ENCODE measurements at places on chromosomes 7 and 10.

DNA sequence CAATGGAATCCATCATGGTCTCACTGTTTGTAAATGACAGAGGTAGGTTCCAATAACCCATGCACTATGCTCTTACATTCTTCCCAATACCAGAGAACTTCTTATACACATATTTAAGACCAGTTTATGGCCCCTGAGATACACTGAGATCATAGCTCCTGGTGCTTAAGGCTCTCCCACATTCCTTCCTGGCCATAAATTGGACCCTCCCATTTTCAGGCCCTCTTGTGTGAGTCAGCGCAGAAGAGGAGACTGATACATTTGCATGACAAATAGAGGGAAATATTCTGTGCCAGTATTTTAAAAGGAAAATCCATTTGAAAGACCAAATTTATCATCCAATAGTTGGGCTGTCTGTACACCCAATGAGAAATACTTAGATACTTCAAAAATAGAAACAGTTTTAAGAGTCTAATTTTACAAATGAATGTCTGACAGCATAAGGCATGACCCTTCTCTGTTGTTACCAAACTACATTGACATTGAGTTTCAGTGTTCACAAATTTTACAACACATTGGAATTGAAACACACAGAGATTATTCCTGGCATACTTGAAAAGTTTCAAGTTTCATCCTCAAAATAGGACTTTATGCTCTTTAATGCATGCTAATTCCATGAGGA is 35.3 kb downstream of the SLC16A9 start:
- DNase-seq, result no peak

DNA sequence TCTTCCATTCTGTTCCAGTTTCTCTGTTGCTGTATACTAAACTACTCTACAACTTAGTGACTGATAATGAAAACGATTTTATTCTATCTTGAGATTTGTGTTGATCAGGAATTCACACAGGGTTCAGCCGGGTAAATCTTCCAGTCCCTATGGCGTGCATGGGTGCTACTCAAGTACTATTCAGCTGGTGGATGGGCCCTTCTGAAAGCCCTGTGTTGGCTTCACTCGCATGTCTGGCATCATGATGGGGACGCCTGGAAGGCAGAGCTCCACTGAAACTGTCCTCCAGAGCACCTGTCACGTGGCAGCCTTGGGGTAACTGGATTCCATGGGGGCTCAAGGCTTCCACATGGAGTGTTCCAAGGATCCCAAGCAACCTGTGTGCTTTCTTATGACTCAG is 86.0 kb upstream of the ZMIZ1 start:
- no peak for DNase-seq

DNA sequence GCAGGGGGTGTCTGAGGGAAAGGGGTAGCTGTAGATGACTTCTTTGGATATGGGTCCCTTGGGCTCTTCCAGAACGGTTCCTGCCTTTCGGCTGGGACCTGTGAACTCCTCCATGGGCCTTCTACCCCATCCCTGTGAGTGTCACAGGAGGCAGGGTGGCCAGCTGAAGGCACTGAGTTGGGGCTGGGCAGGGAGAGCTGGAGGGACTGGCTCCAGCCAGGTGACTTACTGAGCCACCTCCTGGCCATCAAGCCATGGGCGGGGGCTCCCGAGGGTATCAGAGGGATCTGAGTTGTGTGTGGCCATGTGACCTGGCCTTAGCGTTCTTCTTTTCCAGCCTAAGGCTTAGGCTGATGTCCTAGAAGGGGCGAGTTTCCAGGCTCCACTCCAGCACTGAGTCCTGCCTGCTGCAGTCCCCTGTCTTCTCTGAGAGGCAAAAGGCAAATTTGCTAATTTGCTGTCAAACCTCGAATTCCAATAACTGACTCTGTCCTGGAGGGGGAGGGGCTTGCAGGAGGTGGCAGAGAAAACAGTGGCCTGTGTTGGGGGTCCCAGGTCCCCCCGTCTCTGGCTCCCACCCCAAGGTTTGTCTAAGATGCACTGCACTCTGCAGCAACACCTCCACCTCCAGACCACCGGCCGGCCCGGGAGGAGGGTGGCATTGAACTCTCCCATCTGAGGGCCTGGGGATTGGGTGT is 27.2 kb downstream of the ADCYAP1R1 start:
- no peak for DNase-seq

DNA sequence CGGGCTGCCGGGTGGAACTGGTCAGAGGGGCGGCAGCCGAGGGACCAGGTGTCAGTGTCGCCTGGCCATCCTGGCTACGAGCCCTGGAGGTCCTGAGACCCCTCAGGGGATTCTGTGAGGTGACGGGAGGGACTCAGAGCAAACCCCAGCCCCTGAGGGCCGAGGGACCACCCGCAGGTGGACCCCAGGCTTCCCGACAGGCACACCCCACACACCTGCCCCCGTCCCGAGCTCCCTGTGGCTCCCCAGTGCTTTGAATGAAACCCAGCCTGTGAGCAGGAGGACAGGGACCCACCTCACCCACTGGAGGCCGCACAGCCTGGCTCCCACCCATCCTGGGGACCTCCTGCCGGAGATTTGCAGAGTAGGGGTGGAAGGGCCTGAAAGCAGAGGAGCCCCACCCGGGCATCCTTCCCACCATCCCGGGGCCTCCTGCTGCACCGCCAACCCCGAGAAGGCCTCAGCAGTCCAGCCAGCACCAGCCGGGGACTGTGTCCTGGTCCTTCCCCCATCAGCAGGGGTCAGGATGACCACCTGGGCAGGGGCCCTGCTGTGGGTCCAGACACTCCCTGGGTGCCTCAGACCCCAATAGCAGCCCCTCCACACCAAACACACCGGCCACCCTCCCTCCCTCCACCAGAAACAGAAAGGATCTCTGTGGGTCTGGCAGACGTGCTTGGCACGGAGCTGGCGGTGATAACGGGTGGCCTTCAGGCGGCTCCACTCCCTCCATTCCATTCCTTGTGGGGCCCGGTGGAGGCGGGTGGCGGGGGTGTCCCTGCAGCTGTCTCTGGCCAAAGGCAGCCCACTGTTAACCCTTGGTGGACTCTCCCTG is 13.9 kb downstream of the VENTX start:
- no peak for DNase-seq

GRCh38 chr7:96016735-96017134 is 244.4 kb downstream of the DYNC1I1 start:
- no peak for DNase-seq

GRCh38 chr7:50206453-50207250 is 97.9 kb upstream of the IKZF1 start:
- no peak for DNase-seq

- no peak for DNase-seq
Measured at GRCh38 chr7:4052130-4052529, 630.0 kb upstream of the FOXK1 start.

GRCh38 chr7:3301449-3301731 is 338 bp downstream of the SDK1 start:
- DNase-seq, result no peak

GRCh38 chr7:134513169-134513752 is 14.1 kb upstream of the AKR1B10 start:
- DNase-seq, result peak; percentile 56

- no peak for DNase-seq
Measured at GRCh38 chr7:92904244-92905131, 68.1 kb upstream of the CDK6 start.

DNA sequence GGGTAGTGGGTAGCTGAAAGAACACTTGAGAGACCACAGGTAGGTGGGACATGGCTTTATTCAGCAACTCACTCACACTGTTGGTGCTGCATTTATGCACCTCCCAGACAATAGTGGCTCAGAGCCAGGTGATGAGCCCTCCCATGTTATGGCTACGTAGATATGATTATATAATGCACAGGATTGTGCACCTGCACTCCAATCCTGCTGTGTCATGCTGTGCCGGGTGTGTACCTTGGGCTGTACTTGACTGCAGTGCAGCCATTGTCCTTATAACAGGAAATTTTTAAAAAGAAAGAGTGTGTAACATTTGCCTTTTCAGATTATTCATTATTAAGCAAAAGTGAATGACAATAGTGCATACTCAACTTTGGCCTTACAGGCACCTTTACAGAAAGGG is 366.1 kb upstream of the BMPER start:
- DNase-seq, result no peak

- no peak for DNase-seq
Measured at GRCh38 chr7:80027611-80028173, 106.9 kb upstream of the GNAI1 start.

GRCh38 chr10:28367929-28368484 is 65.1 kb upstream of the MPP7 start:
- DNase-seq, result no peak

DNA sequence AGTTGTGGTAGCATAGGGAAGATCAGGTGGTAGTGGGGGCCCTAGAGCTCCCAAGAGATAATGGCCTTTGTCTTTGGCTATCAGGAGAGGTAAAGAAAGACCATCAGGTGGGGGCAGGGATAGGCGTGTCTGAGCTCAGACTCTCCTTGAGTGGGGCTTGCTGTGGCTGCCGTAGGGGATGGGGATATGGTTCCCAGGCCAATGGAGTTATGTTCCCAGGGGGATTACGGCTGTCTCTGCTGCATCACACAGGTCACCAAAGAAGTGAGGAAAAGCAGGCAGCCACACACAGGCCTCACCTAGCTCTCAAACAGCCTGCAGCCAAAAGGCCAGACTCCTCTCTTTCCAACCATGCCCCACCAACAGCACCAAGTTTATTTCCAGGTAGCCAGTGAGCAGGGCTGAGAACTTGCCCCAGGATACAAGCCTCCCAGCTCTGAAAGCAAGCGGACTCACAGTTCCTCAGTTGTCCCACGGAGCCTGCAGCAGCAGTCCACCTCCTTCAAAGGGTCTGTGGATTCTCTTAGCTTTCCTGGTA is 37.6 kb upstream of the C1QL3 start:
- no peak for DNase-seq

DNA sequence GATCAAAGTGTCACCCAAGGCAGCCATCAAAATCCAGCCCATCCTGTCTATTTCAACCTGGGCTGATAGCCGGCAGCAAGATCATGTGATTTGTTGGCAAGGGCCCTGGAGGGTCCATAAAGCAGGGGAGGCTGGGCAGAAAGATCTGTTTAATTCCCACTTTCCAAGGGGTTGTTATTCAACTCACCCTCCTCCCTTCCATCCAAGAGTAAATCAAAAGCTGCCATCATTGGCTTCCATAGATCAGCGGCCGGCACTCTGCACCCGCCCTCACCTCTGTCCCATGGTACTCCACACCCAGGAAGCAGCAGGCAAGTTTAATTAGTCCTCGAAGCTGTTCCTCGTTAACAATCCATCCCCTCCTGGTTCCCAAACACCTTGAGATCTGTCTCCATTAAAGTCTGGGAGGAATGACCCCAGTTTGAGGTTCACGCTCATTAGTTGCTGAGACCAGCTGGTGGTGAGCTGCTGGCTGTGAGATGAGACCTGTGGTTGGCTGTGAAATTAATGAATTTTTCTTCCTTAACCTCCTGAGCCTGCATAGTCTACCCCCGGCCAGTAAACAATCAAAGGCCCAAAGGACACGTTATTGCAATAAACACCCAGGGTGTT is 120.6 kb upstream of the CHST15 start:
- DNase-seq, result no peak

- no peak for DNase-seq
Measured at GRCh38 chr10:20931156-20931795, 34.2 kb upstream of the NEBL start.

DNA sequence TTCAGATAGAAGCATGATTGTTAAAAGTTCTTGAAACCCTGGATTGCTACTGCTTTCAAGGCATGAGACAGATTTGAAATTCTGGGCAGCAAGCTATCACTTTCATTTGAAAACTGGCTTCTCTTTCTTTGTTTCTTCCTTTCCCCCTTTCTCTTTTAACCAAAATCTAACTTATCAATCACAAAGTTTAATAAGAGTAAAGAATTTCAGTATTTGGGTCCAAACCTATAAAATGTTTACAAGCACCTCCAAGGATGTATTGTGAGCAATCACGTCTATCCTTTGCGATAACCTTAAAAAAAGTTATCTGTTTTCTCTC is 21.6 kb upstream of the RPA3 start:
- no peak for DNase-seq

- no peak for DNase-seq
Measured at GRCh38 chr10:20927456-20927855, 30.3 kb upstream of the NEBL start.

GRCh38 chr7:360454-361100 is 70.6 kb downstream of the FOXL3 start:
- no peak for DNase-seq

- DNase-seq, result no peak
Measured at GRCh38 chr10:8043569-8044306, 10.8 kb upstream of the GATA3 start.

- no peak for DNase-seq
Measured at GRCh38 chr7:461453-462172, 58.0 kb downstream of the PDGFA start.

DNA sequence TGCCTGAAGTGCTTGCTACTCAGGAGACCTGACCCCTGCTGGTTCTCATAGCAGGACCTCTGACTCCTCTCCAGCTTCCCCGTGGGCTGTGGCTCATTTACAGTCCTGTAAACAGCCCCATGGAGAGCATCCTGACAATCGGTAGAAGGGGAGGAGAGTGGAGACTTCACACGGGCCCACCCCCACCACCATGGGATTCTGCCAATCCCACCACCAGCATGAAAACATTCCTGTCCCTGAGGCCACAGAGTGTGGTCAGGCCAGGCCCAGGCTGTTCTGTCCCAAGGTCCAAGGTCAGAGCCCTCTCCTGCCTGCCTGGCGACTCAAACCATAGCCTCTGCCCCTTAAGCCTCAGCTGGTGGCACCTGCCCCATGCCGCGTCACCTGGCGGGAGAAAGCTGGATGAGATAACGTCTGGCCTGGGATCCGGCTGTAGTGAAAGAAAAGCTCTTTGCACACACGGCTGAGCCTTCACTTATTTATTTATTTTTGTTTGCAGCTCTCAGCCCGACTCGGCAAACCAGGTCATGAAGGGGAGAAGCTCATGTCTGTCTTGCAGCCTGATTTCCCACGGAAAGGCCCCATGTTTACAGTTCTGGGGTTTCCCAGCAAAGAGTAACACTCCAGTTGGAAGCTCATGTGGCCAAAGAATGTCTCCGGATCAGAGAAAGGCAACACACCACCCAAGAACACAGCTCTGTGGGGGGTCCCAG is 293.6 kb upstream of the ZMIZ1 start:
- DNase-seq, result no peak

GRCh38 chr10:126014309-126014708 is 117.9 kb downstream of the FANK1 start:
- DNase-seq, result no peak

GRCh38 chr10:75660823-75661222 is 229.4 kb downstream of the LRMDA start:
- no peak for DNase-seq

- DNase-seq, result no peak
Measured at GRCh38 chr10:21726601-21727225, 192.7 kb downstream of the MLLT10 start.

- DNase-seq, result peak; percentile 19
Measured at GRCh38 chr7:157445246-157445955, 108.6 kb downstream of the DNAJB6 start.

GRCh38 chr7:15168489-15168888 is 265.9 kb upstream of the DGKB start:
- no peak for DNase-seq
